ENCODE measurements at places on chromosomes 13 and 19.

GRCh38 chr13:100636441-100636840 lies 38.2 kb downstream of the TMTC4 start:
- DNase-seq: no peak

- DNase-seq: no peak
These were observed 122.4 kb downstream of the AKAP11 start for GRCh38 chr13:42394361-42394708.

GRCh38 chr13:113053801-113054604 lies 51.6 kb upstream of the F7 start:
- DNase-seq: no peak

DNA sequence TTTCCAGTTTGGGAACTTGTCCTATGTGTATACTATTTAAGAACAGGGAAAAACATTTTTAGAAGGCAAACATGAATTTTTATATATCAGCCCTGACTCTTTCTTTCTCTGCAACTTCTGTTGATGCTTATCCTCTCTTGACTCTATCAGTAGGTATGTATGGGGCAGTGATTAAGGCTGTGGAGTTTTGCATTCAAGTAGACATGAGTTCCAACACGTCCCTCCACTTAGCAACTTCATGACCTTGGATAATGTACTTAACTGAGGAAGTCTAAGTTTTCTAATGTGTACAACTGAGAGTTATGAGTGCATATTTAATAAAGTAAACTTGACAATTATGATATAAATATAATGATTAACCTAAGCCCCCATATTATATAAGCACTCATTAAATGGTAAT lies 414.6 kb downstream of the TDRD3 start:
- DNase-seq: no peak

- no peak for DNase-seq
These were observed 12.7 kb upstream of the ZNF121 start for GRCh38 chr19:9597027-9597426.

- no peak for DNase-seq
These were observed 420.6 kb downstream of the ZNF536 start for GRCh38 chr19:30792561-30793505.

- no peak for DNase-seq
These were observed 484 bp downstream of the IL11 start for GRCh38 chr19:55369653-55370304.

DNA sequence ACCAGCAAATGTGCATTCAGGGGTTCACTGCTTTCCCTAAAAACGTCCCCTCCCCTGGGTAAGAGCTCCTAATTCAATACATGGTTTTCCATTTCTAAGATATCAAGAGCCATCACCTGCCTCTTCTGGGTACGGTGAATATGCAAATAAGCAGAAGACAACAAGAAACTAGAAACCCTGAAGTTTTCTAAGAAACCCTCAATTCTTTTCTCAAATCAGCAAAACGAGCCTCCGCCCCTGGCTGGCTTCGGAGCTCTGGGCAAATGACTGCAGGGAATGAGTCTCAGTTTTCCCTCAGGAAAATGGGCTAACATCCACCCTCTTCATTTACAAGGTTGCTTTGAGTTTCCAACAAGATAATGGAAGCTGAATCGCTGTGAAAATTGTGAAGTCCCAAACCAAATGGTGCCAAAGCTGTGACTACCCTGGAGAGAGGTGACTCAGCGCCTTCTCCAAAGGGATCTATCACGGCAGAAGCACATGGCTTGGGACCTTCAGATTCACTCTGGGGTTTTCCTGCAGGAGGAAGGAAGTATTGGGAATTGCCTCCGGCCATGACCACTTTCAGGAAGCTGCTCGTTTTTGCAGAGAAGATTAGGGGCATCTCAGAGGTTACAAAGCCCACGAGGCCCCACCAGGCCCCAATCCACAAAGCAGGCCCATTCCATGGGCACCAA lies 26.6 kb downstream of the KLF2 start:
- DNase-seq: no peak

DNA sequence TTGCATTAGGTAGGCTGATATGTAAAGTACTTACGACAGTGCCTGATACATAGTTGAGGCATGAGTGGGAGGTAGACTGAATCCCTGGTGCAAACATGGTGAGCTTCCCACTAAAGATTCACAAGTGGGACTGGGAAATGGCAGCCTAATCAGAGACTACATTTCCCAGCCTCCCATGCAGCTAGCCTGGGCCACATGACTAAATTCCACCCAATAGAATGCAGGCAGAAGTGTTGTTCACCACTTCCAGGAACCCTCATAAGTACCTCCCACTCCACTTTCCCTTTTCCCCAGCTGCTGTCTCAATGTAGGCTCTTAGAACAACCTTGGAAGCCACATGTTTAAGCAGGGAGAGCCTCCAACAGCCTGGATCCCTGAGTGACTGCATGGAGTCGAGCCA lies 104.9 kb downstream of the CACNA1A start:
- no peak for DNase-seq

DNA sequence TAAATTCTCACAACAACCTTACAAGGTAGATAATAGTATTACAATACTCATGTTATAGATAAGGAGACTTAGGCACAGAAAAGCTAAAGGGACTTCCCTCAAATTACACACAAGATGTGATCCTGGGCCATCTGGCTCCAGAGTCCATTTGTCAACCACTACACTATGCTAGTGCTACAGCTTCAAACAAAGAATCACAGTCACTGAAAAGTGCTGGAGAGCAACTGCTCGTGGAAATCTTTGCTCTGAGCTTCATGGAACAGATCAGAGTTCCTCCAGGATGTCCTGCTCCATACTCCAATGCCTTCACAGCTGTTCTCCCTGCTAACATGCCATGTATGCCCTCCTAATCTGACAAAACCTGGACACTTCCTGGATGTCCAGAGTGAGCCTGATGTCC lies 271.2 kb downstream of the ENOX1 start:
- DNase-seq: no peak

DNA sequence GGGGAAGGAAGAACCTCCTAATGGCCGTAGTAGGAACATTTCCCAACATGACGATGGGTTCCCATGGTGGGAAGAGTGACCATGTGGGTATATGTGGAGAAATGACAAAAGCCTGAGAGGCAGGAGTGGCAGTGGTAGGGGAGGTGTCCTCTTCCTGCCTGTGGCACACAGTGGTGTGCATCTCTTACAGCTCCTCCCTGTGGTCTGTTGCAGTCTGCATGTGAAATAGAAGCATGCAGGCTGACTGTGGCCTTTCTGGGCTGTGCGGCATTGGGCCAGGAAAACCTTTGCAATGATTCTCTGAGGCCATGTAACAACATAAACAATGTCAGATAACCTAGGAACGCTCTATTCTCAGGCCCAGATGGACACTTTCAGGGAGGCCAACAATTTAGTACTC lies 84.0 kb downstream of the LACC1 start:
- no peak for DNase-seq

GRCh38 chr19:36151144-36152018 lies 866 bp downstream of the COX7A1 start:
- DNase-seq: no peak

DNA sequence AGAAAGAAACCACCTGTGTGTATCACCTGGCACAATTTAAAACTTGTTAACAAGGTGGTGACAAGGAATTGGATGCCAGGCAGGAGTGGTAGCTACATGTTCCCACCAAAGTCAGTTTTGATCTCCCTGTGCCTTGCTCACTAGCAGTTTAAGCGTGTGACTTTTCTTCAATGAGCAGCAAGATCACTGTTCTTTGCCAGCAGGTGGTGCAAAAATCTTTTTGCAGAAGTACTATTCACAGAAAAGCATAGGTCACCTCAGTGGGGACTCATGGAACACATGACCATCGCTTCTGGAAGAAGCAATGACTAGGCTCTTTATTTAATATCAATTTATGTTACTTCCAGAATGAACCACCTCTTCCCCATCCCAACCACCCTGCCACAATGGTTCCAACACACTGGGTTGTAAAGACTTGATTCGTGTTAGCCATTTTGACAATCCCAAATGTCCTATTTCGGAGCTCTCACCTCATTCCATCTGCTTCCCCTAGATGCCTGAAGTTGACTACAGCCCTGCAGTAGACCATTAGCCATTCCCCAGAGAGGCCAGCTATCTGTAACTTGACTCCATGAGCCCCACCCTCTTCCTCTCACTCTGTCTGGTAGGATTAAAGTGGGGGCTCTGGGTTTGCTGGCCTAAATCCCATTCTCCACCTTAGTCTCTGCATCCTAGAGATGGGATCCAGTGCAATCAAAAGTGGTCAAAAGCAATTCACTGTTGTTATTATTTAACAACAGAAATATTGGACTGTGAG lies 59.1 kb upstream of the TNFRSF19 start:
- no peak for DNase-seq

- DNase-seq: no peak
These were observed 220.0 kb downstream of the TEX29 start for GRCh38 chr13:111540486-111540885.

DNA sequence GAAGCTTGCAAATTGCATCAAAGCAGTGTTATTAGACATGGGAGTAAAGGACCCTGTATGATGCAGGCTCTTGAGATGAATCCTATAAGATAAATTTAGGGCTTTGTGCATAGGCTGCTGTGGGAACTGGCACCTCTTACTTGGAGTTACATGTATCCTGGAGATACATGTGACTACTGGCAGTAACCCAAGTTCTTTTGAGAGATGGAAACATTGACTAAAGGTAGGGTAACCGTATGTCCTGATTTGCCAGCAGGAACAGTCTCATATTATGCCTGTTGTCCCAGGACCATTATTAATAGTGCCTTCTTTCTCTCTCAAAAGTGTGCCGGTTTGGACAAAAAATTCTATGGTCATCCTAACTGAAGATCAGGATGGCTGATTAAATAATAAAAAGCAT lies 195.4 kb downstream of the LACC1 start:
- no peak for DNase-seq

GRCh38 chr19:54248016-54248601 lies 5.5 kb upstream of the LILRA6 start:
- DNase-seq: peak; percentile 54

DNA sequence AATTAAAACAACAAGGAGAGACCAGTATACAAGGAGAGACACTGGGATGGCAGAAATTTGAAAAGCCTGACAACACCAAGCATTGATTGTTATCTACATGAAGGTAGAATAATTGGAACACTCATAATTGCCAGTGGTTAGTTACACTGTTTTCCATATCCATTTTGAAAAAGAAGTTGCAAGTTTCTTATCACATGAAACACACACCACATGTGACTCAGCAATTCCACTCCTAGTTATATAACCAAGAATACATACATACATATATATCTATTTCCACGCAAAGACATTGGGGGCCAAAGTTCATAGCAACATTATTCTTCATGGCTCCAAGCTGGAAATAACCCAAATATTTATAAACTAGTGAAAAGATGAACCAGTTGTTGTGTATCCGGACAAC lies 15.2 kb upstream of the PABPC3 start:
- DNase-seq: no peak

DNA sequence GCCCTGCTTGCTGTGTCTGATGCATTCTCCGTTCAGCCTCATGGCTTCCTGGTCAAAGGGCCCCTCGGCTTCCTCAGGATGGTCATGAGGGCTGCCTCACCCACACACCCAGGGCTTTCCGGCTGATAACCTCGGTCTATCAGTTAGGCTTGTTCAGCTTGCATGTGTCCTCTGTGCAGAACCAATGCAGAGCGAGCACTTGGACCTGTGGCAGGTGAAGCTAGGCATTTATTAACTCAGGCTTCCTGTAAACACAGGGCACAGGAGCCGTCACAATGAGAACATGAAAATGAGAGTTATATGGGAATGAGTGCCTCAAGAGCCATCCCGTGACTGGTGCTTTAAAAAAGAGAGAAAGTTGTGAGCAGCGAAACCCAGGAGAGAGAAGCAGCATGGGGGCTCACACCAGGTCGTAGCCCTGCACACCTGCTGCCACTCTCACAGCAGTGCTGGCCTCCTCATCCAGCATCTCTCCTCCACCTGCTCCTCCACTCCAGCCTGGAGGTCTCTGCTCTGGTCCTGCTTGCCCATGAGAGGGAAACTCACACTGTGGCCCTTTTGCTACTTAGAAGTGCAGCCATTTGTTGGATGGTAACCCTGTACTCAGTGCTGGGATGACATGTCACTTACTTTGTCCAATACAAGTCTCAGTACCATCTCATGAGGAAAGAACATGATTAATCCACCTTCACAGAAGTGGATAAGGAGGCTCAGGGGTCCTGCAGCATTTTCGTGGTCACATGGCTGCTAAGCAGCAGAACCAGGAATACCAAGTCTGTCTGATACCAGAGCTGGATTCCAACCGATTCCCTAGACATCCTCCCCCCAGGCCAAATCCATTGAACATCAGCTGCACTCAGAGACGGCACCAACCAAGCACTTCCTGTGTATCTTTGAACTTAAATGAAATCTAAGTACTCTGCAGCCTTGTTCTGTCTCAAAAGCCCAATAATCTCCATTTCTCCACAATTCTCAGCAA lies 50.5 kb upstream of the IRS2 start:
- no peak for DNase-seq

GRCh38 chr13:52850396-52851136 lies 2.1 kb upstream of the PCDH8 start:
- DNase-seq: peak; percentile 4

DNA sequence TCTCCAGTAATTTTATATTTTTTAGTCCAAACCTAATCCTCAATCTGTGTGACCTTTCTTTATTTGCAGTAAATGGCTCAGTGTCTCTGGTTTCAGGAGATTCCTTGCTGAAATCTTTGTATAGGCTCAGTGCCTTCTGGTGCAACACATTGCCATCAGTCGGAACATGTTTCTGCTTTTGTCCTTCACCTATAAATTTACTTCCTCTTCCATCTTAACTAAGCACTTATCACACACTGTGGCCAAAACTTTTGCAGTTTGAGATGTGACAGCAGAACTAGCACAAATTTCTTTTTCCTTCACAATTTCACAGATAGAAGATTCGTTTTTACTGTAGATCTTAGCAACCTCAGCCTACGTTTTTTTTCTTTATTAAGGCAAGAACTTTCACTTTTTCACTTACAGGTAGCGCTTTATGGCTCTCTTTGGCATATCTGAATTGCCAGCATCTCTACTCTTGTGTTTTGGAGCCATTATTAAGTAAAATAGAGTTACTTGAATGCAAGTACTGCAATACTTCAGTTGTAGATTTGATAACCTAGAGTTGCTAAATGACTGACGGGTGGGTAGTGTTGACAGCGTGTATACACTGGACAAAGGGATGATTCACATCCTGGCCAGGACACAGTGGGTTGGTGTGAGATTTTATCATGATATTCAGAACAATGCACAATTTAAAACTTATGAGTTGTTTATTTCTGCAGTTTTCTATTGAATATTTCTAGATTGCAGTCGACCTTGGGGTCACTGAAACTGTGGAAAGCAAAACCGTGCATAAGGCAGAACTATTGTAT lies 44.3 kb downstream of the NDFIP2 start:
- peak; percentile 36 for DNase-seq

- DNase-seq: no peak
These were observed 507.4 kb downstream of the KCTD12 start for GRCh38 chr13:76378767-76379166.

- no peak for DNase-seq
These were observed 29.6 kb upstream of the TNFSF11 start for GRCh38 chr13:42544246-42544926.

Measured in bone marrow (tissue), 2 donors.